T-cell (primary cell): ENCODE measurements at places on chromosomes 13 and 19. TPM values are rescaled to one million over a fixed set of nuclear protein-coding genes. Genes with fewer than 3 reads are reported as not detected.

CTU1 gene
- 4.5 TPM for total RNA-seq

ZNF43 gene
- total RNA-seq = 30.5 TPM

ODAD3 gene
- total RNA-seq = not detected

SWSAP1 gene
- total RNA-seq = 1.6 TPM

SACS gene
- 21.6 TPM for total RNA-seq

GRCh38 chr19:42762789-42763188, 2.7 kb downstream of the PSG8 start:
- H3K27me3 ChIP-seq = no peaks in the 10 kb centered on the region
- no peak overlapping the region for H3K4me3 ChIP-seq
- H3K36me3 ChIP-seq = no peaks in the 10 kb centered on the region

GRCh38 chr19:18889949-18890745, 5.8 kb downstream of the CERS1 start:
- H3K27me3 ChIP-seq = peaks cover 39% of the 10 kb centered on the region
- no peak overlapping the region for H3K27ac ChIP-seq
- no peaks in the 10 kb centered on the region for H3K36me3 ChIP-seq
- H3K4me1 ChIP-seq = no peaks in the 10 kb centered on the region
- DNase-seq = no peak

DNA sequence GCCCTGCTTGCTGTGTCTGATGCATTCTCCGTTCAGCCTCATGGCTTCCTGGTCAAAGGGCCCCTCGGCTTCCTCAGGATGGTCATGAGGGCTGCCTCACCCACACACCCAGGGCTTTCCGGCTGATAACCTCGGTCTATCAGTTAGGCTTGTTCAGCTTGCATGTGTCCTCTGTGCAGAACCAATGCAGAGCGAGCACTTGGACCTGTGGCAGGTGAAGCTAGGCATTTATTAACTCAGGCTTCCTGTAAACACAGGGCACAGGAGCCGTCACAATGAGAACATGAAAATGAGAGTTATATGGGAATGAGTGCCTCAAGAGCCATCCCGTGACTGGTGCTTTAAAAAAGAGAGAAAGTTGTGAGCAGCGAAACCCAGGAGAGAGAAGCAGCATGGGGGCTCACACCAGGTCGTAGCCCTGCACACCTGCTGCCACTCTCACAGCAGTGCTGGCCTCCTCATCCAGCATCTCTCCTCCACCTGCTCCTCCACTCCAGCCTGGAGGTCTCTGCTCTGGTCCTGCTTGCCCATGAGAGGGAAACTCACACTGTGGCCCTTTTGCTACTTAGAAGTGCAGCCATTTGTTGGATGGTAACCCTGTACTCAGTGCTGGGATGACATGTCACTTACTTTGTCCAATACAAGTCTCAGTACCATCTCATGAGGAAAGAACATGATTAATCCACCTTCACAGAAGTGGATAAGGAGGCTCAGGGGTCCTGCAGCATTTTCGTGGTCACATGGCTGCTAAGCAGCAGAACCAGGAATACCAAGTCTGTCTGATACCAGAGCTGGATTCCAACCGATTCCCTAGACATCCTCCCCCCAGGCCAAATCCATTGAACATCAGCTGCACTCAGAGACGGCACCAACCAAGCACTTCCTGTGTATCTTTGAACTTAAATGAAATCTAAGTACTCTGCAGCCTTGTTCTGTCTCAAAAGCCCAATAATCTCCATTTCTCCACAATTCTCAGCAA, 50.5 kb upstream of the IRS2 start:
- H3K27me3 ChIP-seq = peaks cover 2% of the 10 kb centered on the region
- no peak overlapping the region for H3K4me3 ChIP-seq
- no peak overlapping the region for H3K27ac ChIP-seq
- no peaks in the 10 kb centered on the region for H3K36me3 ChIP-seq
